ENCODE measurements at places on chromosomes 6 and 20. TPM values are rescaled to one million over a fixed set of nuclear protein-coding genes. Genes with fewer than 3 reads are reported as not detected.

GRCh38 chr6:168196881-168197635, 118.0 kb upstream of the FRMD1 start:
- no peak overlapping the region for H3K27ac ChIP-seq
- H3K4me3 ChIP-seq = no peak overlapping the region
- H3K36me3 ChIP-seq = no peaks in the 10 kb centered on the region
- H3K4me1 ChIP-seq = no peaks in the 10 kb centered on the region
- peaks cover 6% of the 10 kb centered on the region for H3K27me3 ChIP-seq

GRCh38 chr6:63887002-63887751, 251.6 kb downstream of the PHF3 start:
- H3K27ac ChIP-seq = no peak overlapping the region
- no peak overlapping the region for H3K4me3 ChIP-seq
- no peaks in the 10 kb centered on the region for H3K36me3 ChIP-seq
- DNase-seq = no peak
- no peaks in the 10 kb centered on the region for H3K27me3 ChIP-seq

BTN1A1 gene
- not detected for total RNA-seq

DNA sequence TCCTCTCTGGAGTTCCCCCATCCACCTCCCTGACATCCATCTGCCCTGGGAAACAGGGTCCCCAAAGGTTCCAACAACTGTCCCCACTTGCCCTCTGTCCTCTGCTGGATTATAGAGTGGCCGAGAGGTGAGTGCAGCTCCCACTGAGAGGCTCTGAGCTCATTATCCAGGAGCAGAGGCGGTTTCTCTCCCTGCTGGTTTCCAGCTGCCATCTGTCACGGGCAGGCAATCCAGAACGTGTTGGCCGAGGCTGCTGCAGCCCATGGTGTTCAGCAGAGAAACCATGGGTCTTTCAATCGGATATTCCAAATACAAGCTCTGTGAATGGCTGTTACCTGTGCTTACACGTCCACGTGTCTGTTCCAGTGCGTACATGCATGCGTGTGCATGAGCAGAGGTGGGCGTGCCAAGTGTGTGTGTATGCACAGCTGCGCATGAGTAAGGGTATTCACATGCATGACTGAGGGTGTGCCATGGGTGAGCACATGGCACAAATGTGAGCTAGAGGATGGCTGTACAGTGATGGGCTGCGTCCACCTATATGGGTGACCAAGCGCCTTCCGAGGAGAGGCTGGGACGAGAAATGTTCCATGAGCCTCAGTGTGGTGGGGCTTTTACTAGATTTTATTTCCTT, 183.7 kb upstream of the PMEPA1 start:
- no peak for DNase-seq
- H3K36me3 ChIP-seq = no peaks in the 10 kb centered on the region
- H3K27me3 ChIP-seq = no peaks in the 10 kb centered on the region
- H3K4me1 ChIP-seq = no peaks in the 10 kb centered on the region

DNA sequence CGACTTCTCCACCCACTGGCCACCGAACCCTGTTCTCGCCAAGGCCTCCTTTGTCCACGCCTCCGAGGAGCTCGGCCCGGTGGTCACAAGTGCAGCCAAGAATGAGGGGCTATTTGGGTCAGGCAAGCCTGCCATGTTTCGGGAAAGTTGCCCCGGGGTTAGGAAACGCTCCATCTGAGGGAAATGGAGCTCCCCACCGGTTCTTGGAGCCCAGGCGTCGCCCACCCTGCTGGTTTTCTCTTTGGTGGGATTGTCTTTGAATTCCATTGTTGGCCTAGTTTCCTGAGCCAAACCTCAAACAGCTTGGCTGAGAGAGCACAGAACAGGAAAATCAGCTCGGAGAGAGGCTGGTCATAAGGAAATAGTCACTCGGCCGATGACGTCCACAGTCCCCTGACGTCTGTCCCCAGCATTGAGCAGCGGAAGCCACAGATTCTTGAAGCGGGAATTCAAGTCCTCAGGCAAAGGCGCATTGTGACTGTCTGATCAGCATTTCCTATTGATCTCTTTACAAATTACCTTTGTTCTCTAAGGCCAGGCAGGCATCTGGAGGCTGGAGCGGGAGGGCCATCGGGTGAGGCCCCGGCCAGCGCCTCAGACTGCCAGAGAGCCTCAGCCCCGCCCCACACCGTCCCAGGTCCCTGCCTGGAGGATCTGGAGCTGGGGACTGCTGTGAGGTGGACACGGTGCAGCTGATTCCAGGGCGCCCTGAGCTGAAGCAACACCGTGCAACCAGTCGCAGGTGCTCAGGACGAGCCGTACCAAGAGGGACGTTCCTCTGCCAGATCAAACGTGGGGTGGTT, 138.6 kb downstream of the DLL1 start:
- DNase-seq = peak; percentile 84
- H3K36me3 ChIP-seq = no peaks in the 10 kb centered on the region
- peak overlapping the region; percentile 93 for H3K27ac ChIP-seq
- no peak overlapping the region for H3K4me3 ChIP-seq
- no peaks in the 10 kb centered on the region for H3K27me3 ChIP-seq
- peaks cover 28% of the 10 kb centered on the region for H3K4me1 ChIP-seq
